Stimulated activated CD8-positive, alpha-beta memory T cell treated with anti-CD3 and anti-CD28 coated beads, Interleukin-7, amount 100 ng/mL, for 1 hour (primary cell): ENCODE measurements at places on chromosomes 7 and 10.

- no peak for DNase-seq
Observed at GRCh38 chr10:82242778-82243177, 367.8 kb downstream of the NRG3 start.

DNA sequence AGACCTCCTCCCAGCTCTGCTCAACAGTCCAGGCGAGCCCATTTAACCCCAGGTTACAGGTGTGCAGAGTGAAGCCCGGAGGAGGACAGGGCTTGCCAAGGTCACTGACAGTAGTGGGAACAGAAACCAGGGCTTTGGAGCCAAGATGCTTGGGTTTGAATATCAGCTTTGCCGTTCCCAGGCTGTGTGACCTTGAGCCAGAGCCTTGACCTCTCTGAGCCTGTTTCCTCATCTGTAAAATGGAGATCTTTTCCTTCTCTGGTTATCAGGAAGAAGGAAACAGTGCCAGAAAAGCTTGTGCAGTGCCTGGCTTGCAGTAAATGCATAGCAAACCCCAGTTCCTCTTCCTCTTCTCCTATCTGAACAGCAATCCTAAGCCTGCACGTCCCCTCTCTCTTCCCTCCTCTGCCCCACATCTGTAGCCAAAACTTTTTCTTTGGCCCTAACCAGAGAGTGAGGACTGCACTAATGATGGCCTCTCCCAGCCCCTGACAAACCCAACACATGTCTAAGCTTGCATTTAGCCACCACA lies 21.4 kb upstream of the MLXIPL start:
- no peak for DNase-seq

DNA sequence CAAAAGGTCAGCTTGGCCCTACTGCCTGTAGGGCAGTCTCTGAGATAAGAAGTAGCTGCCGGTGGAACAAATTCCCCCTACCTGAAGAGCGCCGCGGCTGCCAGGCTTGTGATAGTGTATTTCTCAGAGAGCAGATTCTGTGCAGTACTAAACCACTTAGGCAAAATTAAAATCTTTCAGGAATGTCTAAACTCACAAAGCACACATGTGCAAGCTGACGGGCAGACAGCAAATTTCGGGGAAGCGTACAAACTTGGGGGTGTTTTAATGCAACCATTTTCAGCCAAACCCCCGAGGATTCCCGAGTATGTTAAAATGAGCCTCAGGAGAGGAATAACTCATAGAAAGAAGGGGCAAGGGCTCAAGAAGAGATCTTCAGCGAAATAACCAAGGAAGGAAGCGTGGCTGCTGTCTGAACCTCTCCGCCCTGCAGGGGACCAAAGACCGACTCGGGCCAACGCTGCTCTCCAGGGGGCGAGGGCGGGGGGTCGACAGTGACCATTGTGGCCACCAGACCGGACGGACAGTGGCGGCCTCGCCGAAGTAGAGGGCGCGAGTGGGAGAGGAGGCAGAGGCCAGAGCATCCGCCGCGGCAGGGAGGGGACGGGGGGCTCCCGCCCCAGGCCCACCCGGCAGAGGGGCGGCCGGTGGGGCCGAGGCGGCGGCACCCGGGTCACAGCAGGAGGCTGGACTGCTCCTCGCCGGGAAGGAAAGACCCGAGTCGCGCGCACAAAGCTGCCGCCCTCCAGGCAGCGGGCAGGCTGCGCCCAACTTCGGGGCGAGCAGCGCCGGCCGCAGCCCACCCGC lies 819 bp downstream of the HYCC1 start:
- no peak for DNase-seq

- DNase-seq: no peak
Observed at GRCh38 chr10:50477287-50478203, 146.2 kb downstream of the SGMS1 start.

DNA sequence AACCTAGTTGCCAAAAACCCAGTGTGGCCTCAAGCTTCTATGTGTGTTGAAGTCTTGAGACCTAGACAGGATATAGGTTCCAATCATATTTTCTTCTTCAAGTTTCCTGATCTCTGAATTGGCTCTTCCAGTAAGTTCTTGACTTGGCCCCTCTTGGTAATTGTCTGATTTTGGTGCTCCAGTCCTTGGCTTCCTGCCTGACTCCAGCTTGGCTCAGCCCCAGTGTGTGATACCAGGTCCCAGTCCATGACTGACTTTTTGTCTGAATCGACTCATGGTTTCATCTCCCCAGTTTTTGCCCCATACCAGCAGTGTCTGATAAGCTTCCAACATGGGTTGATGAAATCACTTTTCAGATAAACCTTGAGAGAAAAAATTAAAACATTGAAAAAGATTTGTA lies 72.3 kb downstream of the FAS start:
- no peak for DNase-seq

GRCh38 chr10:115931309-115931708 lies 341.7 kb downstream of the GFRA1 start:
- no peak for DNase-seq

DNA sequence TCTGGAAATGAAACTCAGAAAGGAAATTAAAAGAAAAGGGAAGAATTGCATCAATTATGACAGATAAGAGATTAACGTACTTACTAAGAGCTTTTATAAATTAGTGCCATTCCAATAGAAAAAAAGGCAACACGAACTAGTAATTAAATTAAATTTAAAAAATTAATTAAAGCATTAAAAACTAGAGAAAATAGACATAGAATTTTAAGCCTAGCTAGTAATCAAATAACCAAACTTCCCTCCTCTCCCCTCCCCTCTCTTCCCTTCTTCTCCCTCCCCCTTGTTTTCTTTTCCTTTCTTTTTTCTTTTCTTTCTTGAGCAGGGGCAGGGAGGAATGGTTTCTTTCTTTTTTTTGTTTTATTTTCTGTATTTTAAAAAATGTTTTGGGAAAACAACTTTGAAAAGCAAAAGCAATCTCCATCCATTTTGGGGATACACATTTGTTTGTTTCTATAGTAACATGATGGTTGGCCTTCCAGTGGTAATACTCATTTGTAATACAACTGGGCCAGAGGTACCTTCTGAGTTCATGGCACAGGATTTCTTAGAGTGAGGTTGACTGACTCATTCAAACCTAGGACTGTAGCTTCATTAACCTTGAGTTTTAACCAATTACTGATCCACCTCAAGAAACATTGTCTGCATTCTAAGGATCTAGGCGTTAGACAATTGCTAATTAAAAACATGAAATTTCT lies 132.6 kb downstream of the ST7 start:
- no peak for DNase-seq

GRCh38 chr10:49299816-49300139 lies 808 bp downstream of the C10orf71 start:
- DNase-seq: no peak

GRCh38 chr7:50317221-50317678 lies 12.7 kb downstream of the IKZF1 start:
- DNase-seq: no peak

DNA sequence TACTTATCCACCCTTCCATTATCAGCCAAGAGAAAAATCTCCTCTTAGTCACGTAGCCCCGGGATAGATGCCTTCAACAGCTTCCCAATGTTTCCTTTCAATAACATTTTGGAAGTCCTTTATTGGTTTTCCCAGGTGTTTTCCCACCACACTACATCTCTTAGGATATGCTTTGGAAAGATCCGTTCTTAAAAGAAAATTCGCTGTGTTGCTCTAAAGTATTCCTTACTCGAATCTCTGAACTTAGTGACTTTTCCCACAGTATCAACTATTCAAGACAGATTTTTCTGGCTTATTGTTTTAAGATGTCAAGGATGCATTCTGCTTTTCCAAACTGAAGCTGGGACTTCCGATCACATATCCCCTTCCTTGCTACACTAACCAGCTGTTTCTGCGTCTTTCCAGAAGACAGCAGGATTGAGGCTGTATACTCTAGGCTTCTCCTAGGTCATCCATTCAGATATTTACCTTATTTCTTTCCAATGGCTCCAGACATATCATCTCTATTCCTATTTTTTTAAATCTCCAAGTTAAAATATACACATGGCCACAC lies 36.5 kb upstream of the SVIL start:
- no peak for DNase-seq

GRCh38 chr7:26991796-26992195 lies 104.0 kb downstream of the HOXA1 start:
- no peak for DNase-seq

DNA sequence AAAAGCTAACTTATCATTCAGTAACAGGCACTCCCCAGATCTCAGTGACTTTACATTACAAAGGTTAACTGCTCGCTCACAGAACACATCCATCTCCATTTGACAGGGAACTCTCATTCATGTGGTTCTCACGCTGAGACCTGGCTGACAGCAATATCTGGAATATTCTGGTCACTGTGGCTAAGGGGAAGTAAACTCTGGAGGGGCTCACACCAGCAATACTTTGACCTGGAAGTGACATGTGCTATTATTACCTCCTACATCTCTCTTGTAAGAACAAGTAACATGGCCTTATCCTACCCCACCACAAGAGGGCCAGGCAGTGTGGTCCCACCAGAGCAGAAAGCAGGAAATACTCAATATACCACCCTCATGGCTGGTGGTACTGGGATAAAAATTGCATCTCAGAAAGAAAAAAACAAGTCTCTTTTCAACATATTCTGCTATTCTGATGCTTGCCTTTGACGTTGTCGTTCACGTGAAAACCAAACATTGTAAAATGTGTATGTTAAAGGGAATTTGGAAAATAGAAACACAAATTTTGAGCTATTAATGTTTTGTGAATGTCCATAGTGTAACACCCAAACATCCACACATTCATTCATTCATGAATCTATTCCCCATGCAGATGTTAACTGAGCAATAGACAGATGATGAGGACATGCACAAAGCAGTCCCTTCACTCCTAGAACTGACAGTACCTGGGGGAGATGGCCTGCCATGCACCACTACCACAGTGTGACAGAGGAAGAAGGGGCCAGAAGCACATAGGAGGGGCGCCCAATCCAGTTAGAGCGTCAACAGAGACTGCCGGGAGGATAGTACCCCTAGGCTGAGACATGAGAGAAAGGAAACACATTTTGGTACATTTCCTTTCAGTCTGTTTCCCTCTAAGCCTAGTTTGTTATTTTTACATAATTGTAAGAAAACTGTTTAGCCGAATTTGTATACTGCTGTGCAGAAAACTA lies 166.0 kb upstream of the SP4 start:
- DNase-seq: no peak

- DNase-seq: no peak
Observed at GRCh38 chr10:96502561-96503282, 11.0 kb downstream of the TLL2 start.

- no peak for DNase-seq
Observed at GRCh38 chr7:24824896-24825295, 67.6 kb upstream of the GSDME start.

GRCh38 chr7:99272476-99273045 lies at the start of gene MYH16:
MYH16 (plus strand) TSS chr7:99272839.
- no peak for DNase-seq

- peak; percentile 29 for DNase-seq
Observed at GRCh38 chr7:135980665-135981180, 3.6 kb upstream of the MTPN start.

DNA sequence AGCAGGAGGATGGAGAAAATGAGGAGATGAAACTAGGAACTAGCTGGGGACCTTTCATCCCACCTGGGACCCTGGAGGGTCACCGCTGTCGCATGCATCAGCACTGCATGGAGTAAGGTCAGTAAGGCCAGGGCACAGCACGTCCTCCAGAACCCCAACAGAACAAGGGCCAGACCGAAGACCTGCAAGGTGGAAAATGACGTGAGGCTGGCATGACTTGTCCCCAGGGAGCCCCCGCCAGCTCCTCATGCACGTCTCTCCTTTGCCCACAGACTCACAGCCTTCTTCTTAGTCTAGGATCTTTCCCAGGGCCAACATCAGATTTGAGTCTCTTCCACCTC lies 4.7 kb downstream of the ZNF488 start:
- no peak for DNase-seq

DNA sequence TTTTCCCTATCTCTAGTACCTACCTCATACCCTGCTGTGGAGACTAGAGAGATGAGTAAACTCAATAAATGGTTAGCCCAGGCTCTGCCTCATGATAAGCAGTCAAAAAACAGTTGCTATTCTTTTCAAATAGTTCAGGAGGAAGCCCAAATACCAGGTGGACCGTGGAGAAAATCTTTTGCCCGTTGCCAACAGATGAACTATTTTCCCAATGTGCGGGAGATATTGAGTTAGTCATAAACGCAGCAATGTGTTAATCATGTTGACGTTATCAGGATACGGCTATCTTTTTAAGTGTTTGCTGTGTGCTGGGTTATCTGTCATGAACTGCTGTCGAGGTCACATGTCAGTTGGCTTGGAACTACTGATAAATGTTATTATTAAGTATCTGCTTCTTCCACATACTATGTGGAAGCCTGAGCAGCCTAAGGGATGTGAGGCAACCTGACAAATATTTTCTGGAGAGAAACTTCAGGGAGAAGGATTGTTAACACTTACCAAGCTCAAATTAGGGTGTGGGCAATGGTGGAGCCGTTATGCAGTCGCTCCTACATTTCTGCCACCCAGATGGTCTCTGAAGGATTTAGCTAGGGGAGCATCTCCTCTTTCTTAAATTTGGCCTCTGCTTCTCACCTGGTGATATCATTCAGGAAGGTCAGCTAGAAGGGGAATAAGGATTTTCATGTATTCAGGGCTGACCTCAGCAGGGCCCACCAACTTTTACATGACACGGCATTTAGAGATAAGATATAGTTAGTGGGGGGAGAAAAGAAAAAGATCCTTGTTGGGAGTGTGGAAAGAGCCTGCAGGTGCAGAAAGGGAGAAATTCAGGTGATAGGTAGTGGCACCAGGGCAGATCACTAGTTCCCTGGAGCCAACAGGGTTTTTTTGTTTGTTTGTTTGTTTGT lies 33.5 kb upstream of the SLC26A3 start:
- DNase-seq: no peak

- DNase-seq: no peak
Observed at GRCh38 chr7:64666663-64667050, 724 bp downstream of the ZNF107 start.

- no peak for DNase-seq
Observed at GRCh38 chr10:6581778-6582228, 1.7 kb upstream of the PRKCQ start.
